ENCODE measurements at places on chromosomes 6 and 20.

DNA sequence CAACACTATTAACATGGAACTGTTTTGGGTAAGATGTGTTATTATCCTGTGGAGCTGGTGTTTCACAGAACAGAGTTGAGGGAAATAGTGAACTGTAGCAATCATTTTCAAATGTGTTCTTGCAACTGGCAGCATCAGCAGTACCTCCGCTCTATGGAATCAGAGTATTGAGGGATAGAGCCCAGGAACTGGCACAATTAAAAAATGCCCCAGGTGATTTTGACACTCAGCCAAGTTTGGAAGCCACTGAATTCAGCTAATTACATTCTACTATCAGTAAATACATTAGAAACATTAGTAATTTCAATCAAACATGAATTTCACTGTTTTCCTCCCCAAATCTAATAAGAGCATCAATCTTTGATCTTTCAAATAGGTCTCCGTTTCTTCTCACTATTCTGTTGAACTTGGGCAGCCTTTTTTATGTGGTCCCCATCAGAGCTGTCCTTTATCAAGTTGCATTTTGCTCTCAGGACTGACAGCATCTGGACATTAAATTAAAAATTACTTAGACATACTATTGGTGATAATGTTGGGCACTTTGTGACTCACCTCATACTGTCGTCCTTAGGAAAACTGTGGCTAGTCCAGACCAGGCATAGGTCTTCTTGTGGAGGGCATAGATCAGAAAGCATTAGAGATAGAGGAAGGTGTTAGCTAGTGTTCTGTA is 251.5 kb downstream of the DHX35 start:
- no peak for DNase-seq

- DNase-seq: peak; percentile 33
Measured at GRCh38 chr20:25389401-25389857, 1.2 kb downstream of the ABHD12 start.

DNA sequence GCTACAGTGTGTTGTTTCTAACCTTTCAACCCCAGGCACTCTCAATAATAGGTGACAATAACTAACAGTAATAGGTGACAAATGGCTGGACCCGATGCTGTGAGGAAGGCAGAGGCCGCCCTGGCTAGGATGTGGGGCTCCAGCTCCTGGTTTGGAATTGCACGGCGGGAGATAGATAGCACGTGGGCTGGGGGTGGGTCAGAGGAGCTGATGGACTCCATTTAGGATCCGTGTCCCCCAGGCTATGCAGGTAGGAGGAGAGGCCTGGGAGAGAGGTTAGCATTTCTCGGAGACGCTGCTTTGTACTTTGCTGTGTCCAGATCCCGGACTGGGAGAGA is 61.4 kb downstream of the EZR start:
- DNase-seq: no peak

DNA sequence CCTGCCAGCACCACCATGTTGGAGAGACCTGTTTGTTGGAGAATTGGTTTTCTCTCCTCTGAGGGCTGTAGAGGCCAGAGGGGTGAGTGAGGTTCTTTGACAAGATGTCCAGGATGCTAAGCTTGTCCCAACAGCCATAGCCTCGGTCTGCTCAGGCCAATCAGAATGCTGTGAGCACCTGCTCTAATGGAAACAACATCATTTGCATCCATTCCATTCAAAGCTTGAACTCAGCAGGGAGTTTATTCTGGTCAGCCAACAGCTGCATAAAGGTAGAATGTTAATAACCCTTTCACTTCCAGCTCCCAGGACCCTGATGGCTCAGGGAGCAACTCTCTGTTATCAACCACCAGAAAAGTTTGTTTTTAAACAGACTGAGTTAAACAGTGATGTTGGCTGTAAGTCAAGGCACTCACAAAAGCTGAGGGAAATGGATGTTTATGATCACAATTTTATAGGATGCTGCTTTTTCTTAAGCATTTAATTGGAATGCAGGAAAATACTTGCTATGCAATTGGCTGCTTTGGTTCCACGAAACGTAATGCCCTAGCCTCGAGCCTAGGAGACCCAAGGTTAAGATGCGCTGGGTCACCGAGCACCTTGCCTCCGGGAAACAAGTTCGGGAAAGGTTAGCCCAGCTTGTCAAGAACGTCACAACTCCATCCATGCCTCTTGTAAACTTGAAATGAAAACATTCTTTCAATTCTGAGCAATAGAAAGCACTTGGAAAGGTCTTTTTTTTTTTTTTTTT is 155.2 kb downstream of the NFATC2 start:
- peak; percentile 84 for DNase-seq

DNA sequence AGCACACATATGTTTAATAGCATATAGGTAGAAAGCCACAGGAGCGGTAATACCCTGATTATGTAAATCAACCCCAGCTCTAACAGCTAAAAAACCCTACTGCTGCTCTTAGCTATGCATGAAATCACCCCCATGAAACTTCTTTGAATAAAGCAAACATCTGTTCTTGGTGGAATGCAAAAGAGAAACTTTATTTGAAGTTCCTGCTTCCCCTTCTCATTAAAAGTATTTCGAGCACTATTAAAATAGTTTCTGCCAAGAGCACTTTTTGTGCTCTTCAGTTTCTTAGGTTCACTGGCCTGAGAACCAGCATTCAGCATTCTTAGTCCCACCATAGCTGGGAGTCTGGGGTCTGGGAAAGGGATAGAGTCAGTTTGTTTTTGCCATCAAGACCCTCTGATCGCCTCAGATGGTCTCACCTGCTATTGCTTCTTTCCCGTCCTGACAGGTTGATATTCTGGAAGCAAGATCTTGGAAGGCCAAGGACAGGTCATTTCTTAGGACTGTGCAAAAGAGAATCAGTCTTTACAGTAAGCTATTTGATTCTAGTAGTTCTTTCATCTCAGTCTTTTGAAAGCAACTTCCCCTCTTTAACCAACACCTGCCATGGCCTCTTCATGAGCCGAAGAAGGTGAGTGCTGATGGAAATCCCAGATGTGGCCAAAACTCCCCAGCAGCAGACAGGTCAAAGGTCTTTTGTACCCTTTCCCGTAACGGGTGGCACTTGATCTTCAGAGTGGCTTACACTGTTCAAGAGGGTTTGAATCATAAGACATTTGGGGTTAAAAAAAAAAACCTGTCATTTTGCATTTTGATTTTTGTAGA is 76.5 kb upstream of the TMEM170B start:
- DNase-seq: no peak

DNA sequence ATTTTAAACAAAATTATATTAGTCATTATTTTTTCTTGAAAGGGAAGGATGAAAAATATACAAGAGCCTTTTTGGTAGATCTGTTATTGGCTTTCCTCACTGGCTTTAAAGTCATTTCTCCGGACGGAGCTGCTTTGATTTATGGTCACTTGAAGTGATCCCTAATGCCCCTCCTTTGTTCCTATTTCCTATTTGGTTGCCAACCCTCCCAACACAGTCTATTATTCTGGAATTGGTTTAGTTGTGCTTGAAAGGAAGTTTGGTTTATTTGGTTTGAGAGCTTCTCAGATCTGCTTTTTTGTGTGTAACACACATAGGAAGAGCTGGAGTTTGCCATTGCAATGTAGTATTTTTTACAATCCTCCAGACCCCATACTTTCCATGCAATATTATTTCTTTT is 347.9 kb downstream of the RFPL4B start:
- DNase-seq: no peak

- DNase-seq: peak; percentile 54
Measured at GRCh38 chr20:40265825-40266533, 423.1 kb downstream of the MAFB start.

- peak; percentile 66 for DNase-seq
Measured at GRCh38 chr6:93047033-93047432, 372.3 kb downstream of the EPHA7 start.

- DNase-seq: no peak
Measured at GRCh38 chr6:90431576-90431975, 134.9 kb upstream of the BACH2 start.

- no peak for DNase-seq
Measured at GRCh38 chr20:37262505-37262904, 891 bp upstream of the GHRH start.

DNA sequence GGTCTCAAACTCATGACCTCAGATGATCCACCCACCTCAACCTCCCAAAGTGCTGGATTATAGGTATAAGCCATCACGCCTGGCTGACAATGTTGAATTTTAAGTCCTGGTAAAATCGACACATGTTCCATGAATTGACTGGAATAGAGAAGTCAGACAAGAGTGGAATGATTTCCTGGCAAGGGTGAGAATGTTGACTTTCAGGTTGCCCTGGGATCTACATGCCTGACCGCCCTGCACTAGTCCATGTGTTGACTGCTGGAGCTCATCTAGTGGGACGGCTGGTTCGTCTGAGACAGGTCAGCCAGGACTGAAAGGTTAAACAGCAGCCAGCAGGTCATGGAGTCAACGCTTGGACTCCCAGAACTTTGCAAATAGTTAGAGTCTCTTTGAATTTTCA is 88.8 kb downstream of the SASH1 start:
- DNase-seq: no peak

DNA sequence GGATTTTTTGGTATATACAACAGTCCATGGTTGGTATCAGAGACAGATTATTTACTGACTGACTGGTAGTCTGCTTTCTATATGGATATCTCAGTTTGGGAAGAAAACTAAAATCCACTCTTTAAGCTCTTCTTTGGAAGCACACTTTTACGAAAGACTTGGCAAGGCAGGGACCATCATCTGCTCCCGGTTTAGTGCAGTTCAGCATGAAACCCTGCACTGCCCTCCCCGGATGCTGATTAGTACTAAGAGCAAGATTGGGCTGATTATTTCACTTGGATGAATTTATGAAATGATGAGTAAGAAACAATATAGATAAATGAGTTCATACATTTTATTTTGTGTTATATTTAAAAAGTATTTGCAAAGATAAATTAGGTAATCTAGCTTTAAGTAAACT is 56.3 kb downstream of the RGS17 start:
- no peak for DNase-seq
